ENCODE measurements at places on chromosomes 11 and 22.
A peak's percentile ranks its signal among the peaks of the same experiment; 100 is the strongest.

- peak; percentile 64 for DNase-seq
These were observed 26.2 kb upstream of the PARVG start for GRCh38 chr22:44154436-44154942.

GRCh38 chr22:45262931-45263462 is 21.8 kb upstream of the UPK3A start:
- DNase-seq, result no peak

DNA sequence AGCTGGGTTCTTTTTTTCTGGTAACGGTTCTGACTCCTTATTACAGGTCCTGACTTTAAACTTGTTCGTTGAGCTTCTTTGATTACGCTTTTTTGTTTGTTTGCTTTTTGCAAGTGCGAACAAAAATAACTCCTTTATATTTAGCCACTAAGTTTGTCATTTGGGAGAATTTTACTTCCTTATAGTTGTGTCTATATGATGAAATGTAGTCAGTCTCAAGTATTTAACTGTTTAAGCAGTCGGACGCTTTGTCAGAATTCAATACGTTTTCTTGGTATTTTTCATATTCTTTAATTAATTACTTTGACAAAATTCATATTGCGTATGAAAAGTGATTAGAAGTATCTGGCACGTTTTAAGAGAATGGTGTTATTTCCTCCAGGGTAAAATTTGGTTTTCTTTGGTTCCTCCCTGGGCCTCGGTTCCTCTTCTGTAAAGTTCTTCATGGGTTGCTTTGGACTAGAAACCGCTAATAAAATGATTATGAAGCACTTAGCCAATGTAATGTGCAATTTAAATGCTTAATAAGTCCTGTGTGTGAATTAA is 1.3 kb downstream of the CBL start:
- no peak for DNase-seq

GRCh38 chr22:20579273-20580120 is 72.1 kb downstream of the MED15 start:
- no peak for DNase-seq

GRCh38 chr11:92767416-92767815 is 202.0 kb upstream of the MTNR1B start:
- DNase-seq, result no peak

GRCh38 chr11:15307619-15308024 is 192.9 kb downstream of the INSC start:
- no peak for DNase-seq

- DNase-seq, result no peak
These were observed 238.1 kb upstream of the TENM4 start for GRCh38 chr11:79678780-79679452.

- no peak for DNase-seq
These were observed 2.3 kb downstream of the EFEMP2 start for GRCh38 chr11:65870307-65870658.

DNA sequence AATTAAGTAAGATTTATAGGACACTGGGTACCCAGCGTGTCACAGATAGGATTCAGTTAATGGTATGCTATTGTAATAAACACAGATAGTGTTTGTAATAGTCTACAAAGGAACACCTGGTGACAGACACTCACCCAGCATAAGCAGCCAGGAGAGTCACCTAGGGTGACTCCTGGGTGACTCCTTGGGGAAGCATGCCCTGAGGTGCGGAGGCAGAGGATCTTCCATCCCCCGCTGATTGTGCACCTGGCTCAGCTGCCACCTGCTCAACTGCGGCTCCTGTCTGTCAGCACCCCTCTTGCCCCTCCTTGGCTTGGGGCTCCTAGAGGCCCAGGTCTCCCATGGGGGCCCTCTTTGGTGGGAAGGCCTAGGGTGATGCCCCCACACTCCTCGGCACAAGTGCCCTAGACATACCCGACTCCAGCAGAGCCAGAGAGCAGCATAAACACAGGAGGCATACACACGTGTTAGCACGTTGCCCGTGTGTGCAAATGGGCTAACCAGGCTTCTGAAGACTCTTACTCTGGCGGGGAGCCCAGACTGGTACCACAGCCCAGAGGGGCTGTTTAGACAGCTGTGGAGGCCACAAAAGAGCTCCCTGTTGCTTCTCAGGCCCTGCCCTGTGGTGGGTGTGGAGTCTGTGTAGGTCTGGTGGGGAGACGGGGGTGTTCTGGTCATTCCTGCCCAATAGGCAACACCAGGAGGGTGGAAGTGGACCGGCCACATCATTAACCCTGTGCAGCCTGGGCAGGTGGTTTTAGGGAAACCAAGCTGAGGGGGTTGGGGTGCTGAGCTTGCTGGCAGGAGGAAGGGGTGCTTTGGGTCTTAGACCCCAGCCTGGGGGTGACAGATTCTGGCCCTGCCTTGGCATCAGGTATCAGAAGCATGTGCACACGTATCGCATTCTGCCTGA is 3.0 kb downstream of the INPPL1 start:
- DNase-seq, result peak; percentile 53

- DNase-seq, result no peak
These were observed 5.7 kb downstream of the TSKU start for GRCh38 chr11:76788661-76789442.

DNA sequence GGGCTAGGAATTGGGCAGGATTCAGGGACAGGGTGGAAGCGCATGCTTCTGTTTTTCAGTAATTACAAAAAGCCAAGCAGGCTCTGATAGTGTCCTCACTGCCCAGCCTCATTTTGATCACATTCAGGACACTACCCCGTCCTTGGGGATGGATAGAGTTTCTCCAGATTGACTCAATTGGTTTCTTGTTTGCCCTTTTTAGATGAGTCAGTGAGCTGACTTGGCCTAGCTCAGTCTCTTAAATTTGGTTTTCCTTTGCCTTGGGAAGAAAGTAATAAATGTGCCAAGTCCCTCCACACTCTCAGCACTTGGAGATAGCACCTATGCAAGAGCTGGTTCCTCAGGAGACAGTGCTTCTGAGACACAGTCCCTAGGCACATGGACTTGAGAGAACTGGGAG is 25.5 kb downstream of the DKK3 start:
- DNase-seq, result peak; percentile 59

- no peak for DNase-seq
These were observed 33.4 kb downstream of the CD82 start for GRCh38 chr11:44598831-44599230.

- DNase-seq, result no peak
These were observed 36.8 kb upstream of the ZBED5 start for GRCh38 chr11:10894666-10895065.

- peak; percentile 80 for DNase-seq
These were observed 12.4 kb upstream of the ETS1 start for GRCh38 chr11:128599729-128600128.

- DNase-seq, result peak; percentile 97
These were observed at the start of gene RRM1 for GRCh38 chr11:4094348-4095291. RRM1 (plus strand) TSS chr11:4094799; CDS start chr11:4095013, 214 bp downstream.

DNA sequence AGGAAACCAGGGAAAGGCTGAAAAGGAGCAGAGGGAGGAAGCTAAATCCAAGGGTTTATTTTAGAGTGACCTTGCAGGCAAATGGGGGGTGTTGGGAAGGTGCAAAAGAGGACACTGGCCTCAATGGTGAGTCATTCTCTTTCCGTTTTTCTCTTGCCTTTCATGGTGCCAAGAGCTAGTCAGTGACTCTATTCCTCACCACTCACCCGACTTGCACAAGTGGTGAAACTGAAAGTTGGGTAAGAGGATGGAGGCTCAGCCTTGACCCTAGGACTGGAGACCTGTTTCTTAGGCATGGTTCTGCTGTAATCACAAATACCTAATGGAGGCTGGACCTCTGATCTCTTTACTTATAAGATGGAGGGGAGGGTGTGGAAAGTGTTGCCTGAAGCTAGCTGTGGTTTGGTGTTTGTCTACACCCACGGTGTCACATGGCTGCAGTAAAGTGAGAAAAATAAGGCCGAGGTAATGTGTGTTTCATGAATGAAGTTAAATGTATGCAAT is 67.3 kb upstream of the CREB3L1 start:
- DNase-seq, result peak; percentile 93

GRCh38 chr22:47883757-47884156 is 1121.3 kb downstream of the TBC1D22A start:
- DNase-seq, result no peak

DNA sequence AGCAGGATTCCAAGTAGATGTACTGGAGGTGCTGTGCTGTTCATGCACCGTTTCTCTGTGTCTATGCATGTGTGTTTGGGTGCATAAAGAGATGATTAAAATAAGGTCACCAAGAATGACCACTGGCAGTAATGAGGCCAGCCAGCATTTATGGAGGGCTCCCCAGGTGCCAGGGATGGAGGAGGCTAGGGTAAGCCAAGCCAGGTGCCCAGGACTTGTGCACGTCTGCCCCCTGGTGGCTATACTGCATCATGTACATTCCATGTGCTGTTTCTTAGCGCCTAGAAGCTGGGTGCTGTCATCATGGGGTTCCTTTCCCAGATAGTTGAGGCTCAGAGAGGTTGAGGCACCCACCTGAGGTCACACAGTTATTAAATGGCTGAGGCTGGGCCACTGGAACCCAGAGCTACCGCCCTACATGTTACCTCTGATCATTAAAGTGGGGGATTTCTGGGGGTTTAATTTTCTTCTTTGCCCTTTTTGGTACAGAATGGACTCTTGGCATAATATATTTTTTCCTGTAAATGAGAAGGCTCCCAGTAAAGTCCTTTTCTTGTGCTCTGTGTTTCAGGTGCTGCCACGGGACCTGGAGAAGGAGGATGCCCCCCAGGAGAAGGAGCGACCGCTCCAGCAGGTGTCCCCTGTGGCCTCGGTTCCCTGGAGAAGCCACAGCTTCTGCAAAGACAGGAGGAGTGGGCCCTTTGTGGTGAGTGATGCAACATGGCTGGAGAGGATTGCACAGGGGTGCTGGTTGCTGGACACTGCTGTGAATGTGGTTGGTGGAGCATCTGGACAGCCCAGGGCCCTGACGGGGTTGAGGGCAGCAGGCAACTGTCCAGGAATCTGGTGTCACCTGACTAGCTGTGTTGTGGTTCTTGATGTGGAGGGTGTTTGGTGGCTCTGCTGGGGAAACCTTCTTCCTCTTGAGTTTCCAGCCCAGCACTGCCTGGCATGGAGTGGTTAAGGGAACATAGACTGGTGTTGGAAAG is 96.4 kb downstream of the KIAA1671 start:
- DNase-seq, result peak; percentile 53

- DNase-seq, result peak; percentile 69
These were observed 550.4 kb downstream of the DLG2 start for GRCh38 chr11:85076535-85077330.

GRCh38 chr11:94972700-94973098 is 657 bp downstream of the CWC15 start:
- no peak for DNase-seq

GRCh38 chr11:33089776-33090175 is 50.4 kb downstream of the TCP11L1 start:
- peak; percentile 51 for DNase-seq

DNA sequence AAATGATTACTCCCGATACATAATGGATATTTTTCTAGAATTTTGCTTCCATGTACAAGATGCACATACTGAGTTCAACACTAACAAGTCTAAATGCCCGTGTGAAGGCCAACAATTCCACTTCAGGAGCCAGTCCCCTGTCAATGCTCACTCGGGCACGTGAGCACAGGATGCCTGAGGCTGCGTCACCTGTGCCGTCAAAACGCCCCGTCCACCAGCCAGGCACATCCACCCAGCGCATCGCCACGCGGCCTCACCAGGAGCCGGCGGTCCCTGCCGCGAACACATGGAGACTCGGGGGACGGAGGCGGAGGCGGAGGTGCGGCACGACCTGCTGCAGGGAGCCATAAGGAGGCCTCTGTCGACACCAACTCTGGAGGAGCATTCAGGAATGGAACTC is 9.8 kb downstream of the TOLLIP start:
- DNase-seq, result no peak

- DNase-seq, result no peak
These were observed 7.6 kb upstream of the CDC42EP1 start for GRCh38 chr22:37552524-37553163.

DNA sequence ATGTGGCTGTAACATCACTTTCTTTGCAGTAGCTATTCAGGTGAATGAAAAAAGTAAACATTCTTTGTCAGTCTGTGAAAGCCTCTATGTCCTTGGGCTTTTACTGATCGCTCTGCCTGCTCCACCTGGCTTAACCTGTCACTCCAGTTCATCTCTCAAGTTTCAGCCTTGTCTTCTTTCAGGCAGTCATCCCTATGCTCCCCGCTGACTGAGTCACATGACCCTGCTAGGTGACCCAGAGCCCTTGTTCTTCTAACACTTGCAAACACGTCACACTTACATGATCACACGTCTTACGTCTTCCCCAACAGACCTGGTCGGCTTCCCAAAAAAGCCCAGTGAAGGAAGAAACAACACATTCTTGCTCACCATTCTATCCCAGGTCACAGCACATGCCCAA is 499.3 kb upstream of the TENM4 start:
- no peak for DNase-seq

DNA sequence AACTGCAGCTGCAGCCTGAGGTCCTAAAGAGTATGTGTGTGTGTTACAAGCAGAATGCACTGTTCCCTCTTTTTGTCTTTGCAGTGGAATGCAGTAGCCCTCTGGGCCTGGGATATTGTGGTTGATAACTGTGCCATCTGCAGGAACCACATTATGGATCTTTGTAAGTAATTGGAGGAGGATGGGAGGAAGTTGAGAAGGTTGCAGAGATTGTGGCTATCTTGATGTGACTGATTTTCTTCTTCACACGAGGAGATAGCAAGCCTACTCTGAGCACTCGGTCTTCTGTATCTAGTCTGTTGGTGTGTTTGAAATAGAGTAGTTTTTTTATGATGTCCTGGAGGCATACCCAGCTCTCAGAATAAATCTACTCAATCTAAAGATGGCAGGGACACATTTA is 2.3 kb downstream of the RBX1 start:
- peak; percentile 16 for DNase-seq

DNA sequence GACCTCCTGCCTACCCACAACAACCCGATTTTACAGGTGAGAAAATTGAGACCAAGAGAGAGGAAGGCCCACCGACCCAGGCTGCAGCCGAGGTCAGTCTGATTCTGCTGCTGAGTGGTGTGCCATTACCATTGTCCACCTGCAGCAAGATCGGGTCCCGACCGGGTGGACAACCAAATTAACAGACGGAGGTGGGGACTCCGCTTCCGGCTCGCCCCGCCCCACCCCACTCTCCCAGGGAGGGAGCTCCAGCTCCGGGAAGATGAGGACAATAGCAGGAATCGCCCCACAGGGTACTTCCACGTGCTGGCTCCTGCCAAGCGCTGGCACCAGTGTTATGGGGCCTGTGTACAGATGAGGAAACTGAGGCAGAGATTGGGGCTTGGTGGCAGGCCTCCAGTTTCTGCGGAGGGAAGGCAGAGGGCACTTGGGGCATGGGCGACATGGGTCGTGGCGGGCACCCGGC is 425 bp upstream of the KDELR3 start:
- DNase-seq, result no peak

DNA sequence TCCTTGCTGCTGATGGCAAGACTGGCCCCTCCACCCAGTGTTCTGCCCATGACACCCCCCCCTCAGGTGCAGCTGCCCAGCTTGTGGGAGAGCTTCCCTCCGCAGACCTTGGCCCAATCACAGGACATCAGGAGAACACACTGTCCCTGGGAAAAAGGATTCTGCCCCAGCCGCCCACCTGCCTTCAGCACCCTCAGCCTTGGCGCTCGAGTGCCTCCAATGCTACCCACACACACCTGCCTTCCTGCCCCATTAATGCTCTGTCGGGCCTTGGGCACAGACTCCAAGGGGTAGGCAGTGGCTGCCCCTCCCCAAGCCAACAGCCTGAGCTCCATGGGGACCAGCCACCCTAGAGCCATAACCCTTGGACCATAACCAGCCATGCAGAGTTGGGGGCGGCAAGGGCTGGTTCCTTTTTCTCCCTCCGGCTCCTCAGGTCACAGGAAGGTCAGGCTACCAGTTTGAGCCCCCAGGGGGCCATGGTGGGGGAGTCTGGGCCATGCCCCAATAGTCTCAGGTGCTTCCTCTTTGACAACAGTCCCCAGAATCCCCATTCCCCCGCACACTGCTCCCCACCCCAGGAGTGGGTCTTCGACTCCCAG is 1.3 kb upstream of the ZNF70 start:
- DNase-seq, result no peak

- DNase-seq, result no peak
These were observed 4.6 kb downstream of the ISX start for GRCh38 chr22:35070451-35071093.

Measured in iris pigment epithelial cell (primary cell).